ENCODE measurements at places on chromosomes 13 and 19.

DNA sequence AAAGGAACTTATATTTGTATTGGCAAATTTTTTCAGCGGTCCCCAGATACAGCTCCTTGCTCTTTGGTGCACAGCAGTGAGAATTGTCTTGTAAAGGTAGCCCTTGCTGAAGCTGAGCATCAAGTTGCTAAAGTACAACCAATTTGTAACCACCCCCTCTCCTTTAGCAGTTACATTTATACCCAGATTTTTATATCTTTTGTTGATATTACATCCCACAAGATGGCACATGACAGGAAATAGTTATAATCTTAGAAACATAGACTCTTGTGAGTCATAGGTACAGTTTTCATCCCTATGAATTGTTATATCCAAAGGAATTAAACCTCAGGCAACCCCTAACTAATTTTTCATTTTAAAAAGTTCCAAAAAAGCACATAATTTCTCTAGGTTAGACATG lies 523.0 kb upstream of the SLITRK1 start:
- no peak for DNase-seq

- DNase-seq: no peak
These were observed 22.2 kb downstream of the SOHLH2 start for GRCh38 chr13:36192166-36192565.

DNA sequence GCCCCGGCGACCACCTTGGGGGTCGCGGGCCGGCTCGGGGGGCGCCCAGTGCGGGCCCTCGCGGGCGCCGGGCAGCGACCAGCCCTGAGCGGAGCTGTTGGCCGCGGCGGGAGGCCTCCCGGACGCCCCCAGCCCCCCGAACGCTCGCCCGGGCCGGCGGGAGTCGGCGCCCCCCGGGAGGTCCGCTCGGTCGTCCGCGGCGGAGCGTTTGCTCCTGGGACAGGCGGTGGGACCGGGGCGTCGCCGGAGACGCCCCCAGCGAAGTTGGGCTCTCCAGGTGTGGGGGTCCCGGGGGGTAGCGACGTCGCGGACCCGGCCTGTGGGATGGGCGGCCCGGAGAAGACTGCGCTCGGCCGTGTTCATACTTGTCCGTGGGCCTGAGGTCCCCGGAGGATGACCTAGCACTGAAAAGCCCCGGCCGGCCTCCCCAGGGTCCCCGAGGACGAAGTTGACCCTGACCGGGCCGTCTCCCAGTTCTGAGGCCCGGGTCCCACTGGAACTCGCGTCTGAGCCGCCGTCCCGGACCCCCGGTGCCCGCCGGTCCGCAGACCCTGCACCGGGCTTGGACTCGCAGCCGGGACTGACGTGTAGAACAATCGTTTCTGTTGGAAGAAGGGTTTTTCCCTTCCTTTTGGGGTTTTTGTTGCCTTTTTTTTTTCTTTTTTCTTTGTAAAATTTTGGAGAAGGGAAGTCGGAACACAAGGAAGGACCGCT lies 729 bp downstream of the STK11 start:
- no peak for DNase-seq

DNA sequence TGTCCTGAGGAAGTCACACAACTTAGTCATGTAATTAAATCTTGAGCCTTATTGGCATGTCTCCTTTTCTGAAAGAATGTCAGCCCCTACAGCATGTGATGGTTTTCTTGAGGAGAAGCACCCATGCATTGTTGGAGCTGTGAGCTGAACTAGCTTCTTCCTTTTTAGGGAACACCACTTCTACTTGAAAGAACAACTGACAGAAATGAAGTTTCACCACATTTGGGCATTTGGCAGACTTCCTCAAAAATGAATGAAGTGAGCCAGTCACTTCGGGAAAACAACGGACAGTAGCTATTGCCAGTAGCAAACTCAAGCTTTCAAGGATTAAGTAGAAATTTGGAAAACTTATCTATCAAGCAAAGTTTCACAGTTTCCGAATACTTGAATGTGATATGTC lies 1351.3 kb downstream of the EFNB2 start:
- no peak for DNase-seq

- no peak for DNase-seq
These were observed 941 bp downstream of the DUS3L start for GRCh38 chr19:5789886-5790558.

DNA sequence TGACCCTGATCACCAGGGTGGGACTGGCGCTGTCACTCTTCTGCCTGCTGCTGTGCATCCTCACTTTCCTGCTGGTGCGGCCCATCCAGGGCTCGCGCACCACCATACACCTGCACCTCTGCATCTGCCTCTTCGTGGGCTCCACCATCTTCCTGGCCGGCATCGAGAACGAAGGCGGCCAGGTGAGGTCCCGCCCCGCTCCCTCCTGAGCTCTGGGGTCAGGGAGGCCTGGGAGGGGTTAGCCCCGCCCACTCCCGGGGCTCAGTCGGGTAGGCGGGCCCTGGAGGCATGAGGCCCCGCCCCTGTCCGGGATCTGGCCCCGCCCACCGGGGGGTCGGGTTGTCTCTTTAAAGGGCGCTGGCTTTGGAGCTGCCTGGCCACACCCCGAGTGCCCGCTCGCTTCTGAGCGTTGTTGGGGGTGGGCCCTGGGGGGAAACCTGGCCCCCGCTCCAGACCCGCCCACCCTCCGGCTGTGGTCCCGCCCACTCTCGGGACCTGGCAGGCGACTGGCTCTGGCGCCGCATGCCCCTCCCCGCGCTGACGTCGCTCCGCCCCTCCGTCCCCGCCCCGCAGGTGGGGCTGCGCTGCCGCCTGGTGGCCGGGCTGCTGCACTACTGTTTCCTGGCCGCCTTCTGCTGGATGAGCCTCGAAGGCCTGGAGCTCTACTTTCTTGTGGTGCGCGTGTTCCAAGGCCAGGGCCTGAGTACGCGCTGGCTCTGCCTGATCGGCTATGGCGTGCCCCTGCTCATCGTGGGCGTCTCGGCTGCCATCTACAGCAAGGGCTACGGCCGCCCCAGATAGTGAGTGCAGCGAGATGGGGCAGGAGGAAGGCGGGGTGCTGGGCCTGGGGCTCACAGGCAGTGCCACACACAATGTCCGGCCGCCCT lies 13.1 kb downstream of the DDX39A start:
- DNase-seq: peak; percentile 37

DNA sequence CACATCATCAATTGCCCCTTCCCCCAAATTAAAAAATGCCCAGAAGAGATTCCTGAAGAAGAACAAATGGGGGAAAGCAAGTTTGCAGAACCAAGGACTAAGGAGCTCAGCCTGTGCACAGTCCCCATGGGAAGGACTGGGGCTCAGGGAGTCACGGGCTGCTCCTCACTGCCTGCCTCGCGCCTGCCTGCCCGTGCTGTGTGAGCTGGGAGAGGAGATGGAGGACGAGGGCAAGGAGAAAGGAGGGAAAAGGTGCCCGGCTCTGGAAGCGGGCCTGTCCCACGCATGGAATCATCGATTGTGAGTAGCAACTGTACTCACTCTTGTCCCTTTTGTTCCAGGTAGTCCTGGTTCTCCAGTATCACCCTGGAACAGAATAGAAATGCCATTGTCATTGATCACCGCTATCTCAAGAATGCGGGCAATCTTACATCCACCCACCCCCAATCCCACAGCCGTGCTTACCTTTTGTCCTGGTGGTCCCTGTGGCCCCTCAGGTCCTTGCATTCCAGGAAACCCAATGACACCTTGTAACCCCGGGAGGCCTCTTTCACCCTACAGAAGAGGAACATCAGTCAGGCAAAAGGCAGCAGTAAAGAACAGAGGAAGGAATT lies 93.4 kb downstream of the COL4A1 start:
- no peak for DNase-seq

DNA sequence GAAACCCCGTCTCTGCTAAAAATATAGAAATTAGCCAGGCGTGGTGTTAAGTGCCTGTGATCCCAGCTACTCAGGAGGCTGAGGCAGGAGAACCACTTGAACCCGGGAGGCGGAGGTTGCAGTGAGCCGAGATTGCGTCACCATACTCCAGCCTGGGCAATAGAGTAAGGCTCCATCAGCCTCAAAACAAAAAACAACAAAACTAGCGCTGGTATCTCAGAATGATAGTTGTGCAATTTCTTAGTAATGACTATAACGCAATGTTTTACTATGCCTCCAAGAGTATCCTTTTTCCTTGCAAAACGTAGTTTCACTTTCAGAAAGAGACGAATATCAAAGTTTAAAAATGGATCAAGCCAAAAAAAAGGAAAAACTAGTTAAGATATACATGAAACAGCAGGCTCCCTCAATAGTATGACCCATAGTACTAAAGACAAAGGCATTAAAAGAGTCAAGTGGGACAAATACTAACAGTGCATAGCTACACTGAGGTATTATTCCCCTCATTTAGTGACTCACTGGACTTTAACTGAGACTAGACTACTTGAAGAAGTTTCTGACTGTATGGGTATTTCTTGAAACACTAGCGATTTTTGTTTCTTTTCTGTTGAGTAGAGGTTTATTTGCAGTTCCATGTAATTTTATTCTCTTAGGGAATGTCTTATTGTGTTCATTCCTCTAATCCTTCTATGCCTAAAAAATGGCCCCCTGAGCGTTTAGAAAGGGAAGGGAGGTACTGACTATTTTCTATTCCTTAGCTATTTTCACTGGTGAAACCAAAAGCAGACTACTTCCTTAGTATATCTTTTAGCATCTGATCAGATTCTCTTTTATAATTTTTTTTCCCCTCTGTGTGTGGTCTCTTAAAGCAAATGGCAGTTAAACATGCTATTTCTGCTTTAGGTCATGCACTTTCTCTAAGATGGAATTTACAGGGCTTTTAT lies 10.4 kb upstream of the ITM2B start:
- DNase-seq: no peak

DNA sequence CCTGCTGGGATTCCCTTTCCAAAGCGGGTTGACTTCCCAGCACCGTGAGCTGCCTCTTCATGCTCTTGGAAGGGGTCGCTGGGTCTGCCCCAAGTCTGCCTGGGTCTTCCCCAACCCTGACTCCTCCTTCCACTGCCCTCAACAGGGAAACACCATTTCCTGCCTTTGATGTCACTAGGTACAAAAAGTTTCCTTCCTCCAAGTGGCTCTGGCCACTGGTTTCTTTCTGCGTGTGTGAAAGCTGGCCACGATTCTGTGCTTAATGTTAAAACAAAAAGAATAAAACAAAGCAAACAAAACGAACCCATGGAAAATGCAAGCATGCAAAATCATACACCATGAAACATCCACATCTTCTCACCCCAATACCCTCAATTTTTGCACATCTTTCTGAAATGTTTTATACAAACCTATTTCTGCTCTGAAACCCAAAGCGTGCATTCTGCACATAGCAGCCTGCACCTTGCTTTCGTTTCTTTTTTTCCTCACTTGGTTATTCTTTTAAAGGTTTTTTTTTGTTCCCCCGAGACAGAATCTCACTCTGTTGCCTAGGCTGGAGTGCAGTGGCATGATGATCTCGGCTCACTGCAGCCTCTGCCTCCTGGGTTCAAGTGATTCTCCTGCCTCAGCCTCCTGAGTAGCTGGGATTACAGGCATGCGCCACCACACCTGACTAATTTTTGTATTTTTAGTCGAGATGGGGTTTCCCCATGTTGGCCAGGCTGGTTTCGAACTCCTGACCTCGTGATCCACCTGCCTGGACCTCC lies 12.5 kb upstream of the TNFSF9 start:
- DNase-seq: no peak

DNA sequence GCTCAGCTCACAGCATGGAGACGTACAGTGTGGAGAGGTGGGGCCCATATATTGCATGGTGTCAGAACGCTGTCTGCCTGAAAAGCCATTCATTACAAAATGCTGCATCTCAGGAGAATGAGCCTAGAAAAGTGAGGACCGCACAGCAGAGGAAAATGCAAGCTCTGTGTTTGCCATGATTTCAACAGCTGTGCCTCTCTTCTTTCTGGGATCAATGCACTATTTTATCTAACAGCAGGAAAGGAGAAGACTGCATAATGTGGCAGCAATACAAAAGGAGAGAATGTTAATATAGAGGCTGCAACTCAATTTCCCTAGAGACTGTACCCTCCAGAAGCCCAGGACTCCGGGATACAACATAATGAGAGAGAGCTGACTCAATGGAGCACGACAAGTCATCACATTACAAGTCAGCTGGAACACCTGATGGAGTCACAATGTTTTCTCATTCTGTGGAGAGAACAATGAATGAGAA lies 368.0 kb downstream of the FGF14 start:
- DNase-seq: peak; percentile 29

DNA sequence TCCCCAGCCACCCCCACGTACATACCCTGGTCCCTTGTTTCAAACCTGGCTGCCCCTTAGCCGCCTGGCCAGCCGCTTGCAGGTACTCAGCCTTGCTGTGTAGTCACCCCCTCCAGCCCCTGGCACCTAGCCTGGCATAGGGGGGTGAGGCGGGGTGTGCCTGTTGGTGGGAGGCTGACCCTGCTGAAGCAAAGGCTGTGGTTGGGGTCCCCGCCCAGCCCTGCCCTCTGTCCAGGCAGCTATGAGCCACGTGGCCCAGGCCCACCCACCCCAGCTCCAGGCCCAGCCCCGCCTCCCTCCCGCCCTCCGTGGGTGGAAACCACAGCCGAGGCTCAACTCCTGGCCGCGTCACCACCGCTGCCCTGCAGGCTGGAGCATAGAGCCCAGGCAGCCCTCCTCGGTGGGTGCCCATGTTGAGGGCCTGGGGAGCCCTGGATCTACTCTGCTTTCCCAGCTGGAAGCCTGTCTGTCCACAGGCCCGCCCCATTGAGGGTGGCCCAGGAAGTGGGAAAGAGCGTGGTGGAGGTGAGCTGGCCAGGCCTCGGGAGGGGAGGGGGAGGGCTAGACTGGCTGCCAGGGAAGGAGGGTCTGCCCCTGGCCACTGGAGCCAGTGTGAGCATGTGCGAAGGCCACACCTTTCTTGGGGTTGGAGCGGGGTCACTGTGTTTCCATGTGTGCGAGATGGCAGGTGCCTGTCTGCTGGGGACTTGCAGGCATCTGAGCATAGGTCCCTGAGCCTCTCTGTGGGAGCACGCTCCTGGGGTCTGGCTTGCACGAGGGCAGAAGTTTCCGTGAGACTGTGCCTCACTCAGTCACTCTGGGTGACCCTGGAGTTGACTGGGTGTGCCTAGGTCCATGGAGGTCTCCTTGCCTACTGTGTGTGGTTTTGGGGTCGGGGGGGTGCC lies 31.0 kb downstream of the PAK4 start:
- DNase-seq: no peak

- DNase-seq: no peak
These were observed 107.3 kb upstream of the SERP2 start for GRCh38 chr13:44266305-44266704.

DNA sequence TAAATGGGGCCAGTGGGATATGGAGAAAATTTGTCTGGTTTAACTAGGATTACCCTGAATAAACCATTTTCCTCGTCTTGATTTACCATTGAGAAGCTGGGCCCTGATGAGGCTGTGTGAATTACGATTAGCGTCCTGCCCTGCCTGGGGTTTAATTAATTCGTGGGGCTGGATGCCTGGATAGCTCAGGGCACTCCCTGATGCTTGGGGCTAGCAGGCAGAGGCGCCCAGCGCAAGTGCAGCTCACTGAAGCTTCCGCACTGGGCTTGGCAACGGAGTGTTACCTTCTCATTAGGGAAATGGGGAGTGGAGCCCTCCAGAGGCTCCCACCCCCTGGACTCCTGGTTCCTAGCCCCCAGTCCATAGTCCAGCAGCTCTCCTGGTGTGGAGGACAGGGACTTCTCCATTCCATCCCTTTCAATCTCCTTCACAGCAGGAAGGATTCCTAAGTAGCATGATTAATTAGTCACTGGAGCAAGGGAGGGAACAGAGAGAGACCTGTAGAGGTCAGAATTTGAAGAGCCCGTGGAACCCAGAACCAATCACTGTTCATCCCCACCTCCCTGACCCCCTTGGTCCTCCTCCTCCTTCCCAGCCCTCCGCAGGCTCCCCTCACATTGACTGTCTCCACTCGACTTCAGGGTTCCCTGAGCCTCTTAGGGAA lies 107.2 kb downstream of the UQCRFS1 start:
- DNase-seq: no peak

Measured in NCI-H2081 treated with DMSO at 0.1 percent for 48 hours (cell line).